ENCODE measurements at places on chromosomes 5 and 9.
A peak's percentile ranks its signal among the peaks of the same experiment; 100 is the strongest.

- DNase-seq, result no peak
Measured at GRCh38 chr9:92406477-92406876, 2.1 kb upstream of the OGN start.

DNA sequence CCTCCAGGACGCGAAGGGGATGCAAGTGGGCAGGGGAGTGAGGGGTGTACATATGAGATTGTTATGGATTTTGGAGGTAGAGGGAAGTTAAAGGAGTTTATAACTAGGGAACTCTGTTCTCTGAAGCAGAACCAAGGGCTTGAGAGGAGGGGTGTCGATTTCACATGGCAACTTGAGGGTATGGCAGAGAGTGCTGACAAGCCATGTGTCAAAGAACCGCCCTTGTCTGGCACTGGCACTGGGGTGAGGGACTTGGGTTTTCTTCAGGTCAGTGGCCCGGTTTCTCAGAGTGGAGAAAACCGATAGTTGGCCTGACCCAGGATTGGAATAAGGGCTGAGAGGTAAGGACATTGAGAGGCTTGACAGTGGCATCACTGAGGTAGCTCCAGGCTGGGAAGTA is 47.7 kb upstream of the TESK1 start:
- no peak for DNase-seq

DNA sequence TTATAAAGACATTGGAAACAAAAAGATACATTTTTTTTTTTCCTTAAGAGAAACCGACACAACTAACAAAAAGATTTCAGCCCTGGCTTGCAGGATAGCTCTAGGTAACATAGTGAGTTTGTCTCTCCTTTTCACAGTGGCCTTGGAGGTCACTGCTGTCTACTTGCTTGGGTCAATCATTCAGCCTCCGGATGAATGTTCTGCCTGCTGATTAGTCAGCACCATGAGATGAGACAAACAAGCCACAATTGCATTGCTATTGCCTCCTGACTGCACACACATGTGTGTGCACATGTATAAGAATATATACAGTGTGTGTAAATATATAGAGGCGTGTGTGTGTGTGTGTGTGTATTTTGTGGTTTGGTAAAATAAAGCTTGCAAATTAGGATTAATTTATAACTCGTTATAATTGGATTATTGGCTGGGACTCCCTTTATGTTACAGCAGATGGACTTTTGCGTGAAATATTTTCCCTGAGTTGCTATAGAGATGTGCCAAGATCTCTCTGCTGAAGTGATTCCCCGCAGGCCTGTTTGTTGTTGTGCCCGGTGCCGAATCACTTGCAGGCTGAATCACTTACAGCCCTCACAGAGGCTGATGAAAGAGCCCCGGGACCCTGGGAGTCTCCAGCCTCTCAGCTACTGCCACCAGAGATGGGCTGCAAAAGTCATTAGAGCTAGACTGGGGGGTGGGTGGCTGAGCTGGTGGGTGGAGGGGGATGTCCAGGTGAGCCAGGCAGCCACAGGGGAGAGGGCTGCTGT is 161.2 kb downstream of the FGF18 start:
- DNase-seq, result no peak

- peak; percentile 77 for DNase-seq
Measured at GRCh38 chr5:133245191-133246052, 193.6 kb downstream of the HSPA4 start.

GRCh38 chr9:94785215-94786169 is 59.0 kb downstream of the AOPEP start:
- no peak for DNase-seq

DNA sequence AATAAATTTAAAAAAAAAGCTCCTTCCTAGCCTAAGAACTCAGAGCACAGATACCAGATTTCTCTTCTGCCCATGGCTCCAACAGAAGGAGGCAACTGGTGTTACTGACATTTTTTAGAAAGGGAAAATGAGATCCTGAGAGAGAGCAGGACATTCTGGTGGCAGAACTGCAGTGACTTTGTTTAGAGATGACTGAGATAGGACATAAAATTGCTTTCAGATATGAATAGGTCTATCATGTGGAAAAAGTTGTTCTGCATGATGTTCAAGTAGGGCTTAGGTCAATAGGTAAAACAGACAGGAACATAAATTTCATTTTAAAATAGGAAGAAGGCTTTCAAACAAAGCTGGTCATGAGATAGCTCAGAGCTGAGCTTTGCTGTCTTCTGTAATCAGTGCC is 49.6 kb downstream of the NIPAL4 start:
- DNase-seq, result no peak

DNA sequence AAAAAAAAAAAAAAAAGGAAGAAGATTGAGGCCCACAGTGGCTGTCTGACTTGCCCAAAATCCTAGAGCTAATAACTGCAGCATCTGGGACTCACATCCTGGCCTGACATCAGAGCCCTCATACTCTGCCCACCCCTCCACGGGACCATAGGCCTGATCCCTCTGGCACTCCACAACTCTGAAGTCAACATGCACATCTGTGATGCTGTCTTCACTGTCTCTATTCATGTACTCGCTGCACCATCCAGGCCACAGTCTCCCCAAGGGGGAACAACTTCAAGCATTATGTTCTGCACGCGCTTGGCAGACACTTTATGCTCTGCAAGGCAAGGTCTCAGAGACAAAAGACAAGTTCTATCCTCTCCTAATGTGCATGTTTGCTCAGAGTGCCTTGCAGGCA is 158.2 kb downstream of the SPOCK1 start:
- DNase-seq, result no peak

GRCh38 chr9:136975644-136976043 is 1.7 kb upstream of the PTGDS start:
- no peak for DNase-seq

DNA sequence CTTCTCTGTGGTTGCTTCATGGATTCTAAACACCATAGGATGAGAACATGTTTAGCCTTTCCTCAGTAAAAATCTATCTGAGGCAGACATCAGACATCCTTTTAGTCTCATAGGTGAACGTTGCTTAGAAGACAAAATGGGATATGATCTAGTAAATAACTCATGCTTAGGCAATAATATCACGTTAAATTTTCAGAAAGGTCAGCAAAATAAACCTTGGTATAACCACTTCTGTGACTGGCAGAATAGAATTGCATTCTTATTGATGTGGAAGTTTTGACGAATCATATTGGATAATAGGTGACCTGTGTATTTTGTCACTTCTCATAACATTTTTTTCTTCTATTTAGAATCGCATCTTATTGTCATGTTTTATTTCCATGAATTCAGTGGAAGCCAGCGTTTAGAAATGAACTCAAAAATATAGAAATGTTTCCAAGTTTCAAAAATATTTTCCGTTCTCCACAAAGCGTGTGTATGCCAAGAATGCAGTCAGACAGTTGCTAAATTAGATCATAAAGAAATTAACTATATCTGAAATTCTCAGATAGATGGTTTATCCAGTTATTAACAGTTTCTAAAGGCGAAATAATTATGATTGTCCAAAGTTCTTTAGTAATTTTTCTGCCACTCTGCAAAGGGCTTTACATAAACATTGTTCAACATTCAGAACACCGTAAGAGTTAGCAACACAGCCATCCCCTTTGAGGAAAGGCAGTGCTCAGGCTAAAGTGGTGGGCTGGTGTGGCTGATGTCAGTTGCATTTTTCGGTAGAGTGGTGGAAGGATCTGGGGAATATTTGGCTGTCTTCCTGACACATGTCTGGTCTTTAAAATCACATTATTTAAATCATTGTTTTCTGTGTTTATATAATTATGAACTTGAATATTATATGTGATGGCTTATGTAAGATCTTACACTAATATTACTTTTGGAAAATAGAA is 827.2 kb downstream of the MTRR start:
- no peak for DNase-seq

- DNase-seq, result no peak
Measured at GRCh38 chr9:5205071-5205470, 19.6 kb upstream of the INSL6 start.

DNA sequence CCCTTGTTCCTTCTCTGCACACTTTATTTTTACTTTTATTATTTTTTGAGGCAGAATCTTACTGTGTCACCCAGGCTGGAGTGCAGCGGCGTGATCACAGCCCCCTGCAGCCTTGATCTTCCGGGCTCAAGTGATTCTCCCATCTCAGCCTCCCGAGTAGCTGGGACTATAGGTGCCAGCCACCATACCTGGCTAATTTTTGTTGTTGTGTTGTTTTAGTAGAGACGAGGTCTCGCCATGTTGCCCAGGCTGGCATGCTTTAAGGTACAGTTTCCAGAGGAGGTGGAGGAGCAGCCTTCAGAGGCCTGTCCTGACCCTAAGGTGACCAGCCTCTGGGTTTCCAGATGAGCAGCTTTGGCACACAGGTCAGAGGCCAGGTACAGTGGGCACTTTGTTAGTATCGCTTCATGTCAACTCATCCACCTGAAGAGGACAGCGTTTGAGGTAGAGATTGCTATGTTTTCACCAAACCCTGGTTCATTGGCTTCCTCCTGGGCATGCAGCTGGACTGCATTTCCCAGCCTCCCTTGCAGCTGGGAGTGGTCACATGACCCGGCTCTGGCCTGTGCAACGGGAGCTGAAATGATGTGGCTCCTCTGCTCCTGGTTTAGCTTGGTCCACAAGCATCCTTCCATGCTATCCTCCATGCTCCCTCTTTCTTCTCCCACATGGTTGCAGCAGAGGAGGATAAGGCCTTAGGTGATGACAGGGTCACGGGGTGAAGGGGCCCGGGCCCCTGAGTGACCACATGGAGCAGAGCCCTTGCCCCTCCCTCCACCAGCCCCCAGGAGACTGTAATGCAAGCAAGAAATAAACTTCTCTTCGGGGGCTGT is 139.3 kb upstream of the IER5L start:
- DNase-seq, result peak; percentile 53

GRCh38 chr5:141908796-141909195 is 14.9 kb upstream of the DELE1 start:
- no peak for DNase-seq

GRCh38 chr5:135355169-135355568 is 43.9 kb downstream of the MACROH2A1 start:
- no peak for DNase-seq

- no peak for DNase-seq
Measured at GRCh38 chr9:121505903-121506735, 6.5 kb upstream of the GGTA1 start.

DNA sequence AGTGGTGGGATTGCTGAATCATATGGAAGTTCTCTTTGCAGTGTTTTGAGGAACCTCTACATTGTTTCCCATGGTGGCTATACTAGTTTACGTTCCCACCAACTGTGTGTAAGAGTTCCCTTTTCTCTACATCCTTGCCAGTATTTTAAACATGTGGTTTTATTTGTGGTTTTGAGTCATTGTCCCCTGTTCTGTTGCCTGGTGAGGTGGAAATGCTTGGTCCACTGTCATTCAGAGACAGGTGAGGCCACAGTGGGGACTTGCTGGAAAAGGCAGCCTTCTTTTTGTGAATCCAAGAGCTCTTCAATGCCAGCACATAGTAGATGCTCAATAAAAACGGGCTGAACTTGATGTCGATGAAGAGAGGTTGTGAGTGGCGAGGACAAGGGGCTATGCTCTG is 44.2 kb downstream of the SH3PXD2B start:
- DNase-seq, result no peak

- DNase-seq, result no peak
Measured at GRCh38 chr5:103445426-103446035, 117.1 kb downstream of the NUDT12 start.

- peak; percentile 75 for DNase-seq
Measured at GRCh38 chr5:135829681-135830383, 4.6 kb upstream of the SLC25A48 start.

DNA sequence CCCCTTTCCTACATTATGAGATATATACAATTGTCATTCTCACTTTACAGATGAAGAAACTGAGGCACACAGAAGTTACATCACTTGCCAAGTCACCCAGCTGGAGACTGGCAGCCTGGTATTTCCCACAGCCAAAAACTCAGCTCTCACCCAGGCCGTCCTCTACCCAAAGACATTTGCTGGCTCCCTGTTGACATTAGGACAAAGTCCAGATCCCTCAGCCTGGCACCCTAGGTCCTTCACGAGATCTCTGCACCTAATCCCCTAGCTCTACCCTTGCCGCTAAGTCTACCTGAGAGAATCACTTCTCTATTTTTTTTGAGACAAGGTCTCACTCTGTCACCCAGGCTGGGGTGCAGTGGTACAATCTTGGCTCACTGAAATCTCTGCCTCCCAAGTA is 26.8 kb upstream of the LHX2 start:
- DNase-seq, result no peak

DNA sequence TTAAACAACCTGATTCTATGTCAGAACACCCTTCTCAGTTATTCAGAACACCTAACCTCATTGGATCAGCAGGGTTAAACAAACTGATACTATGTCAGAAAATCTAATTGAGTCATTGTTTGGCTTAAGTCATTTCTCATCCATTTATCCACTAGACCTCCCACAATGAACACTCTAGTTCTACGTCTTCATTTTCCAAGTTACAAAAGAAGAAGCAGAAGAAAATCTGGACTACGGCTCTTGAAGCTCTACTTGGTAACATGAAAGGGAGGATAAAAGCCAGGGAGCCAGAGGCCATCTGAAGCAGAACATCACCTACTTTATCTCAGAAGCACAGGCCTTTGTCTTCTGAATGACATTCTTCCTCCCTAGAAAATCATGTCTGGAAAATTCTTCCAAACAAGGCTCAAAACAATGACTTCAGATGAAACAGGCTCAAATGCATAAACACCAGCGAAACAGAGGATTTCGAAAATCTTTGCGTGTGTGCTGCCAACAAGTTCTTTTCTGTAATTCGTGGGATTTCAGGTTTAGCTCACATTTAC is 35.4 kb upstream of the TGFBI start:
- no peak for DNase-seq

- no peak for DNase-seq
Measured at GRCh38 chr9:130914417-130915095, 17.9 kb upstream of the QRFP start.

- DNase-seq, result no peak
Measured at GRCh38 chr5:34576891-34577666, 79.0 kb upstream of the RAI14 start.

DNA sequence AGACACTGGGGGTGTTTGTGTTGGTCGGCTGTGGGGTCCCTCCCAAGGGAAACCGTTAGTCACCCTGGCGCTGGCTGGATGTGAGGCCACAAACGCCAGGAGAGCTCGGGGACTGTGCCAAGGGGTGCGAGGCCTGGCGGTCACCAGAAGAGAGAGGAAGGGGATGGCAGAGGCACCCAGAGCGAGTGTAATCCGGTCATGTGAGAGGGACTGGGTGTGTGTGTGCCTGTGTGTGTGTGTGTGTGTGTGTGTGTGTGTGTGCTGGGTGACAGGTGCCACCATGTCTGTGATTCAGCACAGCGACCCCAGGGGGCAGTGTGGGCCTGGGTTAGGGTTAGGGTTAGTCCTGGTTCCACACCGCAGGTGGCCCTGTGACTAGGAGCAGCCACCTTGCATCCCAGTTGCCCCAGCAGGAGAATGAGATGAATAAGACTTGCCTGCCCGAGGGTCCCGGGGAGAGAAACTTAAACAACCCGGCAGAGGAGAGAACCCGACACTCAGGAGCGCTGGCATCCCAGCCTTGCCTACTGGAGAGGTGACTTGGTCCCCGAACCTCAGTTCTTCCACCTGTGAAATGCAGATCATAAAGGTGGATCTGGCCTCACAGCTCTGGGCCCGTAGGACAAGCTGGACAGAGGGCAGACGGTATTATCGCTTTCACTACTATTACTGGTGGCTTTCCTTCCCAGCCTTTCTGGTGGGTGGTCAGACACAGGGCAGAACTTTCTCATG is 1.4 kb upstream of the ADAMTSL2 start:
- peak; percentile 81 for DNase-seq

Measured in Calu3 (cell line).